ENCODE measurements at places on chromosomes 1 and 21.

- DNase-seq = no peak
These were observed 57.0 kb downstream of the SPATA46 start for GRCh38 chr1:162319493-162320175.

DNA sequence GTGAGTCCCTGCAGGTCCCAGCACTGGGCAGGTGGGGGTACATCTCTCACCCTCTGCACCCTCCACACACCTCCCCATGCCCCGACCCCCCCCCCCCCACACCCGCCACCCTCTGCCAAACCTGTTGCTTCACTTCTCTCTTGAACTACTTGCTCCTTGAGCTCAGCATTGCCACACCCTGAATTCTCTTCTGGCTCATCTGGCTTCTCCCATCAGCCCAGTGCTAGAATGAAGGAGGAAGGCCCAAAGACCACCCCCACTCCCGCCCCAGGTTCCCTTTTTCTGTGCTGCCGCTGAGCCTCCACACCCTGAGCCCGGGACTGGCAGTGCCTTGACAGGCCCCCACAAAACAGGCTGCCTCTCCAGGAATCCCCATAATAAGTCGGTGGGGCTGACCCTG is 6.4 kb upstream of the TNNI1 start:
- DNase-seq = no peak

- no peak for DNase-seq
These were observed 673 bp downstream of the PIK3C2B start for GRCh38 chr1:204493984-204494280.

DNA sequence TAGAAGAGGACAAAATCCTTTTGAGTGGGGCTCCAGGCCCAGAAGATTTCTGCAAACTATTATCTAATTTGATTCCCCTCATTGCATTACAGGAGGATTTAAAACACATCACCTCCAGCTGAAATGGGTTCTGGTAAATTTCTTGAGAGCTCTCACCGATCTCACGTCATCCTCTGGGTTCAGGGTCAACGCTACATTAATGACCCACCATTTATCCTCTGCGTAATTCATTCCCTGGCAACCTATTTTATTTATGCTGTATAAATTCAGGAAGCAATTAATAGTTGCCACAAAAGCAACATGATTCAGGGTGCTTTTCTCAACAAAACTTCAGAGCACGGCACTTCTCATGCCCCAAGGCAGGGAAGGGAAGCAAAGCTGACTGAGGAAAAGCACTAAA is 38.9 kb downstream of the LMX1A start:
- DNase-seq = no peak

DNA sequence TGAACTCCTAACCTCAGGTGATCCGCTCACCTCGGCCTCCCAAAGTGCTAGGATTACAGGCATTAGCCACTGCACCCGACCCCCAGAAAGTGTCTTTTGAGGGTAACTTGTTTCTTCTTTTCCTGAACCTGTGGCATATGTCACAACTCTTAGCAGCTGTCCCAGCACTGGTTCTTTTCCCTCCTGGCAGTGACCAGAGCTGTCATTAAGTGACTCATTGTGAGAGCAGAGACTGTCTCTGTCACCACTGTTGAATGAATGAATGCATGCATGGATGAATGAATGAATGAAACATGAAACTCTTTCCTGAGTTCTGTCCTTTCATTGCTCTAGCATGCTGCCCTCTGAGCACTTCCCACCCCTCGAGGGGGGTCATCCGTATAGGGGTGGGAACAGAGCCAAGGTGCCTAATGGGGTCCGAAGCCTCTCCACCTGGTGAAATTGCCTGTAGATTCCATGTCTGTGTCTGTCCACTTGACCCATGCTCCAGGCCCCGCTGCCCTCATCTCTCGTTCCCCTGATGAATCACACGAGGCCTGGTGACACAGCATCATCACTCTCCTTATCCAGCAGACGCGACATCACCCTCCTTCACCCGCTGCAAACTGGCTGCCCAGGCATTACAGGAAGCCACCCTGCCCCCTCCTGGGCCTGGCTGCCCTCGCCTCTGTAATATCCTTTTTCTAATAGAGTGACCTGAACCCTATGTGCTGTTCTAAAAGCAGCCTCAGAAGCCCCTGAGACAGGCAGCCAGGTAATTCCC is 75.0 kb downstream of the IGSF21 start:
- no peak for DNase-seq

GRCh38 chr1:100512803-100513352 is 25.1 kb upstream of the GPR88 start:
- no peak for DNase-seq

DNA sequence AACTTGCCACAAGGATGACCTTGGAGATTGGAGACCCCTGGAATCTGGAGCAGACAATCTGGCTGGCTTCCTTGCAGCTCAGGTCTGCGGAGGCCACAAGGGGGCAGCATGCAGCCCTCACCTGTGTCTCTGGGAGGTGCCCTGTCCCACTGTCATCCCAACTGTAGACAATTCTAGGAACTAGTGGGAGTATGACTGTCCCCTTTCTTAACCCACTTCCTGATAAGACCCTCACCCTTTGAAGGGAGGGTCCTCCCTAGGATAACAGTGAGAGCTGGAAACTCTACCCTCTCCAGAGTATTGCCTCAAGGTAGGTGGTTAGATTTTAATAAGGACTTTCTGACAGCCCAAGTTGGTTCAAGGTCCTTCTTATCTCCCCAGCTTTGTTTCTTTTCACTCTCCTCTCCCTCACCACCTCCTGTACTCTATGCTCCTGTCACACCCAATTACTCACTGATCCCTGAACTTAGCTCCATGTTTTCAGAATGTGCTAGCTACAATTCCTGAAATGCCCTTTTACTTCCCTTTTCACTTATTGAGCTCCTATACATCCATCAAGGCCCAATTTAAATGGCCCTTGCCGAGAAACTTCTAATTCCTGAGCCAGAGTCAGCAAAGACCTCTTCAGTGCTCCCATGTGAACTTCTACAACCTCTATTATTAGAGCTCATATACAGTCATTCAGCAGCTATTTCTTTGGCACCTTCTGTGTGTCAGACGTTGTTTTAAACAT is 9.2 kb upstream of the KCNQ4 start:
- DNase-seq = no peak

DNA sequence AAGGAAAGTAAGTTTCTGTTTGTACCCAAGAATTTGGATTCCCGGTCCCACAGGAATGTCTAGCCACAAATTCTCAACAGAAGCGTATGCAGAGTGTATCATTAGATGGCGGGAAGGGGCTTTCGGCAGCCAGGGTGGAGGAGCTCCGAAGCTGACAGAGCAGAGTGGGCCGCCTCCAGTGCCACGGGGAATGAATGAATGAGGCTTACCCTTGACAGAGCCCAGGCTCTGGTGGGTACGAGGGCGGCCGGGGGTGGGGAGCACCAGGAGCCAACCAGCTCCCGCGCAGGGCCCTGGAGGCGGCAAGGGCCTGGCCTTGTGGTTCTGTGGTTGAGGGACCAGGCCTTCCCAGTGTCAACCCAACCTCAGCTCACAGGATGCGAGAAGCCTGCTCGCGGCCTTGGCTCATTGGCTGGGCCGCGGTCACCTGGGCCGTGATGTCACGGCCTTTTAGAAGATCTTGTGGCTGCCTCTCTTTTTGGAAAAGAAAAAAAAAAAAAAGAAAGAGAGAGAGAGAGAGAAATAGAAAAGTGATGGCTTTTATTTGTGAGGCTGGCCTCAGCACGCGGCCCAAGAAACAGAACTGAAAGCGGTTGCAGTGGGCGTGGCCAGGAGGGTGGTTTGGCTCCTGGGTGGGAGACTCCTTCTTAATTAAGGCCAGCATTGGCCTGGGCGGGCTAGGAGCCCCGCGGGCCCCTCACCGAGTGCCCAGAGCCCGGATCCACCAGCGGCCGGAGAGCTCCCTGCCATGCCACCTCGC is 34.9 kb upstream of the RUNX3 start:
- DNase-seq = no peak

- no peak for DNase-seq
These were observed 19.6 kb downstream of the TMCC2 start for GRCh38 chr1:205247130-205247921.

DNA sequence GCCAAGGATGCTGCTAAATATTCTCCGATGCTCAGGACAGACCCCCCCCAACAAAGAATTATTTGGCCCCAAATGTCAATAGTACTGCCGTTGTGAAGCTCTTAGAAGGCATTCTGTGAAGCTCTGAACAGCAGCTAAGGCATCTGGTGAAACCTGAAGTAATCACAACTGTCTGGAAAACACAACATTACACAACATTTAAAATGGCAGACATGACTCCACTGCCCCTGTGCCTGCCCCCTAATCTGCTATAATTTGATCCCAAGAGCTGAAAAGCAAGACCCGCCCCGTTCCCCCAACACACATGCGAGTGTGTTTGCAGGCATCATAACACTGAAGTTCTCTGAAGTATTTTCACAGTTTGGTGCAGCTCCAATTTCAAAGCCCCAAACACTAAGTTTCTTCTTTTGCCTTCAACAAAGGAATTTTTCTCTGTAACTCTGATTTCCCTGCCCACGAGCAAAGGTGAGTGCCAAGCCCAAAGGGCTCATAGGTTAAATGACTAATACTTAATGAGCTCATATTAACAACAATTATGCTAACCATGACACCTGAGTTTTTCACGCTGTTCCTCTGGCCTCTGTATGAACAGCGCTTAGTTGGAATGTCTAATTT is 129.2 kb downstream of the CLIC6 start:
- no peak for DNase-seq

DNA sequence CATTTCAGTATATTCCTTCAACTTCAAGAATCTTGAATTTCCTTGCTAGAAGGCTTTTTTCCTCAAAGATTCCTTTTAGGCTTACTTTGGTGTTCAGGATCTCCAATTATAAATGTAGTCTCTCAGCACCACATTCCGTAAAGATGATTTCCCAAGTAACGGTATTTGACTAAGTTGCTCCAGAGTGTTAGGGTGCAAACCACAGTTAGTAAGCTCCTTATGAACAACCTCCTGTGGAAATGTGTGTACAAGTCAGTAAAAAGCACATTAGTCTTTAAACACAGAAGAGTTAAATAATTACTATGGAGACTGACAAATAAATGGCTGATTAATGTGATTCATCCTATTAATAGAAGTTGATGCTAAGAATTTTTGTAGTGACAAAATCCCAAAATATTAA is 10.3 kb downstream of the DONSON start:
- DNase-seq = no peak

DNA sequence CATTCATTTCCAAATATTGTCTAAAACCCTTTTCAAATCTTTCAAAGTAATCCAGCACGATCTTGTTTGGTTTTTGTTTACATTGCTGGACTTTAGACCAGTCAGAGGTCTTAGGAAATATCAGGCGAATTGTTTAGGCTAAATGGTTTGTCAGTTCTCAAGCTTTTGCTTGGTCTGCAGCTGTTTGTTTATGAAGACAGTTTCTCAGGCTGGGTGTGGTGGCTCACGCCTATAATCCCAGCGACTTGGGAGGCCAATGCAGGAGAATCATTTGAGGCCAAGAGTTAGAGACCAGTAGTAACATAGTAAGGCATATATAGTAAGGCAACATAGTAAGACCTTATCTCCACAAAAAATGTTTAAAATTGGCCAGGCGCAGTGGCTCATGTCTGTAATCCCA is 77.5 kb downstream of the DNTTIP2 start:
- no peak for DNase-seq

GRCh38 chr1:107523736-107524135 is 382.9 kb downstream of the NTNG1 start:
- no peak for DNase-seq

DNA sequence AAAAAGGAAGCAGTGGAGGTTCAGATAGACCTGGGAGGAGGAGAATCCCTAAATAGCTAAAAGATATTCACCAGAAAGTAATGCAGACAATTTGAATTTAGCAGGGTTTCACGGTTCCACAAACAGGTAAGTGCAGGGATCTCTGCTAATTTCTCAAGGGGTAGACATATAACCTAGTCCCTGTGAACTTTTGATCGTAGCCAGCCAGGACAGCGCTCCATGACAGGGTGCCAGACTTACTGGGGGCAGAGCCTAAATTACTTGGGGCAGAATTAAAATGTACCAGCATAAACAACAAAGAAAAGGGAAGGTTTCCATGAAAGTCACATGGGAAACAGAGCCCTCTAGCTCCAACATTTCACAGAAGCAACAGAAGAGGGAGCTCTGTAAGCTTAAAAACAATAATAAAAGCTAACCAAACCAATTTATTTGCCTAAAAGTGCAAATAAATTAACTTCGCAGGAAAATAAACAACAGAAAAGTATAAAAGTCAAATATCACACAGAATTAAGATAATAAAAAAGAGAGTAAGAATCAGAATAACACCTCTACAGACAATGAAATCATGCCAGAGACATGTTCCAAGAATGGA is 198.3 kb downstream of the DUSP10 start:
- no peak for DNase-seq

DNA sequence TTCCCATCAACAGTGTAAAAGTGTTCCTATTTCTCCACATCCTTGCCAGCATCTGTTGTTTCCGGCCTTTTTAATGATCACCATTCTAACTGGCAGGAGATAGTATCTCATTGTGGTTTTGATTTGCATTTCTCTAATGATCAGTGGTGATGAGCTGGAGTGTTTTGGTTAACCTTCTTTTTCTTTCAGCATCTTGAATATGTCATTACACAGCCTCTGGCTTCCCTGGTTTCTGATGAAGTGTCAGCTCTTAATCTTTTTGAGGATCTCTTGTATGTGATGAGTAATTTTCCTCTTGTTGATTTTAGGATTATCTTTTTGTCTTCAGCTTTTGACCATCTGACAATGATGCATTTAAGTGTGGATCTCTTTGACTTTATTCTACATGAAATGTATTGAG is 133.2 kb upstream of the GRIK3 start:
- DNase-seq = peak; percentile 11

DNA sequence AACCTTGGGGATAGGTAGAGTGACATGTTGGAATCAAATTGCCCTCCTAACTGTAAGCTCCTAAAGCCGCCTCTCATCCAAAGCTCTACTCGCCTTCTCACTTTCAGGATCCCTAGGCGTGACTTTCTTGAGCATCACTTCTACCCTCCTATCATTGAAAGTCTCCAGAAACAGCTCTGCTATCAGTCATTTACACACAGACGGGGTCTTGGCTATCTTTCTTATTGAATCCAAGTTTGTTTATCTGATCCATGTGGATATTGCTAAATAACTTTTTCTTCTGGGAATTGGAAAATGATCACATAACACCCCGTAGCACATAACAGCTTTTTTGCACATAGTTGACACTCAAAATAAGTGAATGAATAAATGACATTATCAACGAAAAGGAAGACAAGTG is 216.4 kb upstream of the KIAA0040 start:
- no peak for DNase-seq

GRCh38 chr1:230371923-230372703 is 54.0 kb downstream of the PGBD5 start:
- no peak for DNase-seq

DNA sequence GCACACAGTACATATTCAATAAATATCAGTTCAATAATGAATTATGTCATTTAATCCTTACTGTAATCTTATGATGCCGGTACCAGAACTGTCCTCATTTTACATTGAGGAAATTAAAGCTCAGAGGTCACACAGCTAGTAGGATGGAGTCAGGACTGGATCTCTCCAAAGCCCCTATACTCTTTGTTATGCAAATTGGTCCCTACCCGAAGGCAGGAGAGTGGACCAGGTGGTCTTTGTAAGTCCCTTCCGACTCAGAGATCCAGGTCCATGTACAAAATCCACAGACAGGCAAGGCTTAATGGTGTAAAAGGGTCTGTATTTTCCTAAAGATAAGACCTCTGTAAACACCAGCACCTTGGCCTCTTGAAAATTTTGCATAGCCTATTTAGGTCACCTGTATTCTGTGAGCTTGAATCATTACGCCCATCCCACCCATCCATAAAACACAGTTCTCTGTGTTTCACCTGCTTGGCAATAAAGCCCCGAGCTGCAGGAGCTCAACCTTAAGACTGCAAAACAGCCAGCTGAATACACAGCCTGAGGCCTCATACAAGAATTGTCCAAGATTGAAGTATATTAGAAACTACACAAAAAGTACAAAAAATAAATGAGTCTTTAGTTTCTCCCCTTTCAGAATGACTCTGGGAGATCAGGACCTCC is 41.7 kb downstream of the PLXNA2 start:
- DNase-seq = no peak

Measured in NCI-H446 treated with DMSO at 0.1 percent for 48 hours (cell line).